A549 treated with AZD2906 at 1 μM for 4 hours (cell line): ENCODE measurements at places on chromosomes 6 and 20. TPM values are rescaled to one million over a fixed set of nuclear protein-coding genes. Genes with fewer than 3 reads are reported as not detected.

The WFDC10B gene
- total RNA-seq = not detected in 5 replicates

The LTA gene
- 0.07 to 0.23 TPM (median 0.08 TPM) in 3 of 5 replicates, not detected in the others for total RNA-seq

The CCDC170 gene
- total RNA-seq = 0.05 to 0.14 TPM (median 0.08 TPM) in 5 replicates

The PPP1R16B gene
- 0.08 to 0.17 TPM (median 0.15 TPM) in 5 replicates for total RNA-seq

The TGM3 gene
- total RNA-seq = 0.05 to 0.07 TPM (median 0.07 TPM) in 3 of 5 replicates, not detected in the others

The MEI4 gene
- total RNA-seq = not detected in 5 replicates

The ECT2L gene
- total RNA-seq = not detected in 5 replicates

The DLK2 gene
- total RNA-seq = 5.6 to 9.0 TPM (median 8.9 TPM) in 5 replicates

The LATS1 gene
- total RNA-seq = 5.9 to 8.1 TPM (median 7.4 TPM) in 5 replicates
